ENCODE measurements at places on chromosomes 7 and 10.

DNA sequence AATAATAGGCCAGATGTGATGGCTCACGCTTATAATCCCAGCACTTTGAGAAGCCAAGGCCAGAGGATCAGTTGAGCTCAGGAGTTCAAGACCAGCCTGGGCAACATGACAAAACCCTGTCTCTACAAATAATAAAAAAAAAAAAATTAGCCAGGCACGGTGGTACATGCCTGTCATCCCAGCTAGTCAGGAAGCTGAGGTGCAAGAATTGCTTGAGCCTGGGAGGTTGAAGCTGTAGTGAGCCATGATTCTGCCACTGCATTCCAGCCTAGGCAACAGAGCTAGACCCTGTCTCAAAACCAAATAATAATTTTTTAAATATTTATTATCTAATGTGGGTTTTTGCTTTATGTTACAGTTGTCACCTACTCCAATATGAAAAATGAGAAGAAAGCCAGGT lies 178.9 kb downstream of the ADK start:
- no peak for DNase-seq

GRCh38 chr10:96415891-96416554 lies 57.2 kb upstream of the OPALIN start:
- DNase-seq: no peak

GRCh38 chr7:74220229-74220628 lies 10.4 kb downstream of the LAT2 start:
- no peak for DNase-seq

- no peak for DNase-seq
Measured at GRCh38 chr10:112951359-112952281, 1.6 kb downstream of the TCF7L2 start.

GRCh38 chr10:30176182-30176581 lies 116.8 kb upstream of the JCAD start:
- DNase-seq: no peak

DNA sequence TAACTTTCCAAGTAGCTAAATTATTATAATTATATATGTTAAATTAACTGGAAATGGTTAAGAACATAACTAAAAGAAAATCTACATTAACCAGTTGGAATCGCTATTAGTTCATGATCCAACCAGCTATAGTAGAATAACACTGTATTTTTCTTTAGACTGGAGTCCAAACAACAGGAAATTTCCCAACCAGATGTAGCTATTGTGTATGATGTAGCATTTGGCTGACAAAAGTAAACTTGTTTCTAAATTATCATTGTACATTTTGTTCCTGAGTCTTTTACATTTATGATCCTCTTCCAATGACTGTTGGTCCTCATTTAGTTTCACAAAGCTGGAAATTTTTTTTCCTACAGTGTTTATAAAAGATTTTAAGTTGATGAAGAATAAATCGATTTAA lies 62.1 kb downstream of the PAPSS2 start:
- DNase-seq: no peak

DNA sequence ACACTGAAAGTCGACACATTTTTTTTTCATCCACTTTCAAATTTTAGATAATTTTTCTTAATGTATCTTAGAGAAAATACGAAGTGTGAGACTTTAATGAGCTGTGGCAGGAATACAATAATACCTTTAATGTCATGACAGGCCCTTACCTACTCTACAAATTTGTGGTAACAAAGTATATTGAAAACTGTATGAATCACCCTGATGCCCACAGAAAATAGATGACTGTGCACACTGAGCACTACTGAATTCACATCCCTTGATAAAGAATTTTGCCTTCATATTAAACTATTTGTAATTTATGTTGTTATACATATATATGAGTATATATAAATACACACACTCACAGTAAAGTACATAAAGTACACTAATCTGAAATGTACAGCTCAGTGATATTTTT lies 51.7 kb downstream of the AKR1D1 start:
- DNase-seq: no peak

- peak; percentile 14 for DNase-seq
Measured at GRCh38 chr7:92246360-92247101, 757 bp downstream of the ANKIB1 start.

DNA sequence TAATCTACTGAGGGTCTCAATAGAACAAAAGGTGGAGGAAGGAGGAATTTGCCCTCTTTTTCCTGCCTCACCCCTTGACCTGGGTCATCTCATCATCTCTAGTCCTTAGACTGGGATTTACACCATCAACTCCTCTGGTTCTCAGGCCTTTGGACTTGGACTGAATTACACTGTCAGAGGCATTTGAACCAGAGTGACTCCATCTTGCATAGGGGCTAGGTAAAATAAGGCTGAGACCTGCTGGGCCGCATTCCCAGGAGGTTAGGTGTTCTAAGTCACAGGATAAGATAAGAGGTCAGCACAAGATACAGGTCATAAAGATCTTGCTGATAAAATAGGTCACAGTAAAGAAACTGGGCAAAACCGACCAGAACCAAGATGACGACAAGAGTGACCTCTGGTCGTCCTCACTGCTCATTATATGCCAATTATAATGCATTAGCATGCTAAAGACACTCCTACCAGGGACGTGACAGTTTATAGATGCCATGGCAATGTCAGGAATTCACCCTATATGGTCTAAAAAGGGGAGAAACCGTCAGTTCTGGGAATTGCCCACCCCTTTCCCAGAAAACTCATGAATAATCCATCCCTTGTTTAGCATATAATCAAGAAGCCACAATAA lies 84.0 kb downstream of the C1GALT1 start:
- no peak for DNase-seq

DNA sequence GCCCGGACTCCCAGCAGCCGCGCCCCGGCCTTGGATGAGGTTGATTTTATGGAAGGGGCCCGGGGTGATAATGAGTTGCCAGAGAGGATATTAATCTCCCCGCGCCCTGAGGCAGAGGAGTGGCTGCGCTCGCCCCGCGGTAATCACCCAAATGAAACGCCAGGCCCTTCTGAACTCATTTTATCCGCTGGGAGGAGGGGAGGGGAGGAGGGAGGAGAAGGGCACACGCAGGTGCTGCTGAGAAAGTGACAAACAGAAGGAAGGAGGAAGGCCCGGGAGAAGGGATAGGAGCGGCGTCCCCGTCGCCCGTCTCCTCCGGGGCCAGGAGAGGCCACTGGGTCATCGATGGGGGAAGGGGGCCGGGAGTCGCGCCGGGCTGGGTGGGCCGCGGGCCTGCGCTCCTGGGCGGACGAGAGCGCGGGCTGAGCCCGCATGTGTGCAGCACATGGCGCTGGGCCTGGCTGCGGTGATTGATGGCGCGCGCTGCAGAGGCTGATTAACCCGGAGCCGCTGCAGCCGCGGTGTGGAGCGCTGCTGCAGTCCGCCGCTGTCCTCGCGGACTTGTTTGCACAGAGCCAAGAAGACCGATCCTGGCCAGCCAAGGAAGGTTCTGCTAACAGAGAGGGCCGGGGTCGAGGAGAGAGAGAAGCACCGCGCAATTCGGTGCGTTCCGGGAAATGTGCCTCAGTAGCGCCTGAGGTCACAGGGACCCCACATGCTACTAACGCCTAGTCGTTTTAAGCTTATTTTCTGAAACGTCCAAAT lies 6.5 kb downstream of the MNX1 start:
- no peak for DNase-seq

DNA sequence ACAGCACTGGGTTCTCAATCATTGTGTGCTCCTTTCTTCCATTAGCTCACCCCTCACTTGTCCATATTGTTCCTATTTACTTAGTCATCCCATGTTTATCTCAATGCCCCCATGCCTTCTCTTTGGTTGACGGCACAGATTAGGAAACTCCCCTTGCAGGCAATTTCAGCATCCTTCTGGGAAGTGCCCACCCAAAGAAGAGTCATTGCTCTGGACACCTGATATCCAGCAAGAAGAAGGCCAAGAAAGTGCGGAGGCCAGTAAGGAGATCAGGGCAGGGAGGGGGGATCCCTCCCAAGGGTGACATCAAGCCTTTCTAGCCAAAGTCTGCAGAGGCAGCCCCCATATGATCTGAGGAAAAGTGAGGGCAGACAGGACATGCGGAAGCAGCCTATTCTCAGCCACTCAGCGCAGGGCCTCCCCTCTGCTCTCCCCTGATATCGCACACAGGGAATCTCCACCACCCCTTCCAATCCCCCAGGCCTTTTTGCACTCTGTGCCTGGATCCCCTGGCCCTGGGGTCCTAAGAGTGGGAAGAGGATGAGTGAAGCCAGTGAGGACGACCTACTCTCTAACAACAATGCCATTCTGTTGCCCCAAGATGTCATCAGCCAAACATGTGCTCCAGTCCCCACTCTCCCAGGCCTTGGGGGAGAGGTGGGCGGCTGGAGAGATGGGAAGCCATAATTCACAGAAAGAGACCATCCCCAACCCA lies 1.8 kb downstream of the TRPV6 start:
- no peak for DNase-seq

DNA sequence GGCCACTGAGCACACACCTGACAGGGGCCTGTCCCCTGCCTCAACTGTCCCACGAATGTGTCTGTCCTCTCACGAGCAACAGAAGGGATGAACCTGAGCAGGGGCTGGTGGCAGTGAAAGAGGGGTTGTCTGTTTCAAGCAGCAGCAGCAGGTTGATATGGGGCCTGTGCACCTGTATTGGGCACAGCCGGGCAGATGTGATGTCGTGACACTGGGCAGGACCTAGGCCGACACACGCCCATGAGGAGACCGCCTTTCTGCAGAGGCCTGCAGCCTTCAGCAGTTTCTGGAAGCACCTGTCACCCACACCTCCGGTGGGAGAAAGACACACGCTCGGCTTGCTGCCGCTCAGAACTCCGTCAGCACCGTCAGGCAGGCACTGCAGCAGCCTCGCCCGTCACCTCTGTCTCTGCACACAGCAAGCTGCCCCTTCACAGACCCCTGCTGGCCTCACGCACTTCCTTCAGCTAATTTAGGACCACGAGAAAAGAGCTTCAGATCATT lies 48.5 kb downstream of the AMZ1 start:
- DNase-seq: no peak

- no peak for DNase-seq
Measured at GRCh38 chr7:22842973-22843372, 20.3 kb upstream of the TOMM7 start.

GRCh38 chr7:130921391-130922180 lies 187.6 kb upstream of the KLF14 start:
- DNase-seq: no peak

Measured in COR-L47 (cell line).